Stimulated activated CD8-positive, alpha-beta memory T cell treated with anti-CD3 and anti-CD28 coated beads, Interleukin-15, amount 100 ng/mL, for 1 hour (primary cell): ENCODE measurements at places on chromosomes 1 and 21.

DNA sequence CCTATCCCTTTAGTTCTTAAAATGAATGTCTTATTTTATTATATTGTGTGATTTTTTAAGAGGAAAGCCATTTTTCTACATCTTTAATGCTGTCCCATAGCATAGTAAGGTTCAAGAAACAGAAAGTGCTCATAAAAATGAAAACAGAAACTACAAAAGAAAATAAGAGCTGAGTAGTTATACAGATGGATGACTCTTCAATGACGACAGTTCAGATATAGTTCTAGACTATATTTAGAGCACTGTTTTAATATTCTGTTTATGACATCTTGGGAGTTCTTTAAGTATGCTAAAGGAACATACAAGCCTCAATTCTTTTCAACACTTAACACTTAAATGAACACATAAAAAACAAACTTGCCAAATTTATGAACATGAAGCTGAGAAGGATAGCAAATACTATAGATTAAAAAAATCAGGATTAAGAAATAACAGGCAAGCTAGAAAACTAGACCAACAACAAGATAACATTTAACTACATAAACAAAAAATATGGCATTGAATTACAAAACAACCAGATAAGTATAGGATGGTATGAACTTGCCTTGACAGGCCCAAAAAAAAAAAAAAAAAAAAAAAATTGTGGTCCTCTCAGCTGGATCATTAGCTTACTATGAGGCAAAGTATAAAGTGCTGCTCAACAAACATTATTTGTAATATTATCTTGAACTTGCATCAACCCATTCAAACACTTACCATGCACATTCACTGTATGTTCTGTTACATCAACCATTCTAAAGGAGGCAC, 87.9 kb downstream of the ZZZ3 start:
- no peak for DNase-seq

- DNase-seq, result no peak
These were observed 13.2 kb upstream of the PRAMEF12 start for GRCh38 chr1:12760256-12760795.

- no peak for DNase-seq
These were observed 16.0 kb downstream of the DISC1 start for GRCh38 chr1:231642618-231643017.

DNA sequence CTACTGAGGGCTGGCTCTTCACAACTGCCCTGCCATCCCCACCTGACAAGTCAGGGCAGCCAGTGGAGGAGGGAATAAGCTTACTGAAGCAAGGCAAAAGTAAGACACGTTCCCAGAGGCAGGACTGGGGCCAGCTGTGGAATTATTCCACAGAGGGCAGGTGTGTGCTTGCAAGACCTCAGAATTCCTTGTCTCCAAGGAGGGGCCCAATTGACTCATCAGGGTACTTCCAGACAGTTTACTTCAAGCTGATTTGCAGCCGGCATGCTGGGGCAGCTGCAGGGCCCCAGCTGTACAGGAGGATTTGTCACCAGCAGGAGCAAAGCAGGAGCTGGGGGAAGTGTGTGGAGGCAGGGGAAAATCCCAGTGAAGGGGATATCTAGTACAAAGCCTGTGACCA, 167.5 kb upstream of the CAMK1G start:
- DNase-seq, result no peak

- no peak for DNase-seq
These were observed 2.2 kb downstream of the FBXO28 start for GRCh38 chr1:224116131-224116530.

DNA sequence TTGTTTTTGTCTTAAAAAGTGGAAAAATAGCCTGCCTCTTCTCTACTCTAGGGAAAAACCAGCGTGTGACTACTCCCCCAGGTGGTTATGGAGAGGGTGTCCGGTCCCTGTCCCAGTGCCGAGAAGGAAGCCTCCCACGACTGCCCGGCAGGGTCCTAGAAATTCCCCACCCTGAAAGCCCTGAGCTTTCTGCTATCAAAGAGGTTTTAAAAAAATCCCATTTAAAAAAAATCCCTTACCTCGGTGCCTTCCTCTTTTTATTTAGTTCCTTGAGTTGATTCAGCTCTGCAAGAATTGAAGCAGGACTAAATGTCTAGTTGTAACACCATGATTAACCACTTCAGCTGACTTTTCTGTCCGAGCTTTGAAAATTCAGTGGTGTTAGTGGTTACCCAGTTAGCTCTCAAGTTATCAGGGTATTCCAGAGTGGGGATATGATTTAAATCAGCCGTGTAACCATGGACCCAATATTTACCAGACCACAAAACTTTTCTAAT, 35.0 kb upstream of the TDRD10 start:
- no peak for DNase-seq

DNA sequence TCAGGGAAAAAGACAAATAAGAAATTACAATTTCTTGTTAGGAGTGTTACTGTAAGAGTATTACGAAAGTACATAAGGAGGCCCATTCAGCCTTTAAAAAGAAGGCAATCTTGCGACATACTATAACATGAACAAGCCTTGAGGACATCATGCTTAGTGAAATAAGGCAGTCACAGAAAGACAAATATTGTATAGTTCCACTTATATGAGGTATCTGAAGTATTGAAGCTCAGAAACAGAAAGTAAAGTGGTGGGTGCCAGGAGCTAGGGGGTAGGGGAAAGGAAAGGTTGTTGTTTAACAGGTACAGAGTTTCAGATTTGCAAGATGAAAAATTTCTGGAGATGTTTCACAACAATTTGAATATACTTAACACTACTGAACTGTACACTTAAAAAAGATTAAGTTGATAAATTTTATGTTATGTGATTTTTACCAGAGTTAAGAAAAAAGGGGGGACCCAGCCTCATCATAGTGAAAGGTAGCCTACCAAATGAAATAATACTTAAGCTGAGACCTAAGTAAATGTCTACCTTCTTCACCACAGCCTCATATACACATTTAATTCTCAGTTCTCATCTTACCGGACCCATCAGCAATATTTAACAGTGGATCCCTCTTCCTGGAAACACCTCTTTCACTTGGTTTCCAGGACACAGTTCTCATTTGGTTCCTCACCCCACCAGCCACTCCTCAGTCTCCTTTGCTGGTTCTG, 19.5 kb downstream of the USP24 start:
- DNase-seq, result no peak

DNA sequence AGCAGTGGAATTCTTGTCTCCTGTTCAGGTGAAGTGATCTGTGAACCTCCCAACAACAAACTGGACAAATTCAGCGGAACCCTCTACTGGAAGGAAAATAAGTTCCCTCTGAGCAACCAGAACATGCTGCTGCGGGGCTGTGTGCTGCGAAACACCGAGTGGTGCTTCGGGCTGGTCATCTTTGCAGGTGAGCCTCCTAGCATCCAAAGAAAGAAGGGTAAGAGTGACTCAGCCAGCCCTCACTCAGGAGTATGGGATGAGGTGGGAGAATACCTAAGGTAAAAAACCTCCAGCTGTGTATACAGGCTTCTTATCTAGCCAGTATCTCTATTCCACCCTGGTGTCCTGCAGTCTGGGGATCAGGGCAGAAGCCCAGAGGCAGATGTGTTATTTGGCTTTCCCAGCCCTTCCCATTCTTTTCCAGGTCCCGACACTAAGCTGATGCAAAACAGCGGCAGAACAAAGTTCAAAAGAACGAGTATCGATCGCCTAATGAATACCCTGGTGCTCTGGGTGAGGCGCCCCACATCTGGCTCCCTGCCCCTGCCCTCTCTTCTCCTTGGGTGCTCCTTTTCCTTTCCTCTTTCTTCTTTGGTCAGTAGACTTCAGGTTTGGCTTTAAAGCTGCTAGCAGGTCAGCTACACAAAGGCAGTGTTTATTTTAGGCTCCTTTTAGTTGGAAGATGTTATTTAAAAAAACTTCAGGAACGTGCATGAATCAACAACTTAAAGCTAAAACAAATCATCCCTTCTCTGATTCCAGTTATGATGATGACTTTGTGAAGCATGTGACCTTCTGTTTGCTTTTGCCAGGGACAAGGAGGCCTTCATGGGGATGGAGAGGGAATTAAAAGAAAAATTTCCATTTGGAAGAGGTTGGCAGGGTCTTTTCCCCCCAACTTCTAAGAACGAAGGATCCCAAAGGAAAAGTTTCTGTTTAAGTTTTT, 9.0 kb downstream of the ATP8B2 start:
- no peak for DNase-seq

GRCh38 chr1:56758135-56758534, 61.1 kb downstream of the FYB2 start:
- no peak for DNase-seq
